Natural killer cell (primary cell): ENCODE measurements at places on chromosomes 3 and 15. TPM values are rescaled to one million over a fixed set of nuclear protein-coding genes. Genes with fewer than 3 reads are reported as not detected.
A peak's percentile ranks its signal among the peaks of the same experiment; 100 is the strongest.

IL5RA gene
- 12.4 TPM for total RNA-seq

DNA sequence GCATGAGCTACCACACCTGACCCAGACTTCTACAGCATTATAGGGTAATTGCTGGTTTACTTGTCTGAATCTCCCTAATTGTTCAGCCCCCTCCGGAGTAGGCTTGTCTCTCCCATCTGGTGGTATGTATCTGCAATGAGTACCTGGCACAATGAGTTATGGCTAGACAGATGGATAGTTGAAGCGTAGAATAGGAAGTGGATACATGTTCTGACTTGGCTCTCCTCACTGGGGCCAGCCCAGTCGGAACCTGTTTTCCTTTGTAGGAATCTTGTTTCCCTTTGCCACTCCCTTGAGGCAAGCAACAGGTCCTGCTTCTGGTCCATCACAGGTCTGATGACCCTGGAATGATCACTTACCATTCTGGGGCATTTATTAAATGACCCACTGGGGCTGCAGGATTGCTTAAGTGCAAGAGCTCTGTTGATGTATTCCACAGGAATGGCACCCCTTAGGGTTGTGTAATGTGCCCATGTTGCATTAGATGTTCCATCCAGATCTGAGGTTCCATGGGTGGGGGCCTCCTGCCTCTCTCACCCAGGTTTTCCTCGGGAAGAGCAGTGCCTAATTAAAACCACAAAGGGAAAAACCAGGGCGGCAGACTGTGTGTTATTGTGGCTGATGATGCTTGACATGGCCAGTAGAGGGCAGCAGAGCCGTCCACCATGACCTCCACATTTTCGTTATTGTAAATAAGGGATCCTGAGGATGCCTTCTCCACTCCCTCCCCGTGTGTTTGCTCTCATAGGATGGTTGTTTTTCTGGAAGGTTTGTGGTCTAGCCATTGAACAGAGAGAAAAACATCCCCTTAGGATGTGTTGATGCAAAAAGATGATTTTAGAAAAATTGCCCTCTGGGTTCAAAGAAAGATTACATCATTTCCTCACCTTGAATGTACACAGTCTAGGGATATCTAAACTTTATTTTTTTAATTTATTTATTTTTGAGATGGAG is 58.0 kb downstream of the CMTM8 start:
- H3K27ac ChIP-seq, result no peak overlapping the region
- DNase-seq, result peak; percentile 35
- H3K4me1 ChIP-seq, result peaks cover 7% of the 10 kb centered on the region
- no peaks in the 10 kb centered on the region for H3K36me3 ChIP-seq
- H3K4me3 ChIP-seq, result no peak overlapping the region

GRCh38 chr3:80564391-80564790 is 796.6 kb upstream of the ROBO1 start:
- no peaks in the 10 kb centered on the region for H3K27me3 ChIP-seq
- no peak overlapping the region for H3K27ac ChIP-seq
- H3K4me3 ChIP-seq, result no peak overlapping the region
- H3K4me1 ChIP-seq, result no peaks in the 10 kb centered on the region

- no peak for DNase-seq
- H3K4me3 ChIP-seq, result no peak overlapping the region
- no peaks in the 10 kb centered on the region for H3K4me1 ChIP-seq
- no peaks in the 10 kb centered on the region for H3K36me3 ChIP-seq
Observed at GRCh38 chr3:195597848-195598247, 14.1 kb upstream of the APOD start.

- H3K27me3 ChIP-seq, result no peaks in the 10 kb centered on the region
- no peaks in the 10 kb centered on the region for H3K36me3 ChIP-seq
- no peak overlapping the region for H3K4me3 ChIP-seq
- DNase-seq, result no peak
Observed at GRCh38 chr3:17552351-17552750, 190.1 kb downstream of the TBC1D5 start.

DNA sequence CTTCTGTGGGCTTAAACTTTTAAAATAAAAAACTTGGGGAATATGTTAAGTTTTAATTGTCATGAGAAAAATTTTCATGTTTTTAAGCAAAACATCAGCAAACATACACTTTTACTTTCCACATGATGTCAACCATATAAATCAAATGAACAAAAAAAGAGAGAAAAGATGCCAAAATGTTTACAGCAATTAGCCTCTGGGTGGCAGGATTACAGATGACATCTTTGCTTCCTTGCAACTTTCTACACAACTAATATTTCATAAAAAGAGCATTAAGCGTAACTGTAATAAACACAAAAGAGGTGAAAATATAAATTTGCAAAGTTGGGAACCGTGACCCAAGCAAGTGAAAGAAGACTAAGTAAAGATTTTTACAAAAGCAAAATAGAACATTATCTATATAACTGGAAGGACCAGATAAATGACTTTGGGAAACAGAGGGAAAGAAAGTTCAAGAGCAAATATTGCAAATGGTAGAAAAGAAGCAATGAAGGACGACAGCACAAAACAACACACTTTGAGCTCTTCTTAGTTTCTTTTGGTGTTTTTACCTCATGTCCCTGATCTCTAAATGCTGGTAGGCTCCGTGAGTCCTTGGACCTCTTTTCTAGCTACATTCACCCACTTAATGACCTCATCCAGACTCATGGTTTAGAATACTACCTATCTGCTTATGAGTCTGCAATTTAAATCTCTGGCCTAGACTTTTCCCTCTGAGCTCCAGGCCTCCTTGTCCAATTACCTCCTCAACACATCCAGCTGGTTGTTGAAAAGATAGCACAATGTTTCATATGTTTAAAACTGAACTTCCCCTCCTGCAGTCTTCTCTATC is 9.4 kb downstream of the TP53BP1 start:
- H3K27me3 ChIP-seq, result no peaks in the 10 kb centered on the region
- no peak overlapping the region for H3K4me3 ChIP-seq
- DNase-seq, result no peak
- H3K36me3 ChIP-seq, result peaks cover 24% of the 10 kb centered on the region
- H3K27ac ChIP-seq, result no peak overlapping the region

- no peaks in the 10 kb centered on the region for H3K36me3 ChIP-seq
- H3K4me3 ChIP-seq, result no peak overlapping the region
- H3K4me1 ChIP-seq, result no peaks in the 10 kb centered on the region
- DNase-seq, result no peak
- H3K27ac ChIP-seq, result no peak overlapping the region
Observed at GRCh38 chr3:196012481-196012880, 69.4 kb downstream of the TFRC start.

DNA sequence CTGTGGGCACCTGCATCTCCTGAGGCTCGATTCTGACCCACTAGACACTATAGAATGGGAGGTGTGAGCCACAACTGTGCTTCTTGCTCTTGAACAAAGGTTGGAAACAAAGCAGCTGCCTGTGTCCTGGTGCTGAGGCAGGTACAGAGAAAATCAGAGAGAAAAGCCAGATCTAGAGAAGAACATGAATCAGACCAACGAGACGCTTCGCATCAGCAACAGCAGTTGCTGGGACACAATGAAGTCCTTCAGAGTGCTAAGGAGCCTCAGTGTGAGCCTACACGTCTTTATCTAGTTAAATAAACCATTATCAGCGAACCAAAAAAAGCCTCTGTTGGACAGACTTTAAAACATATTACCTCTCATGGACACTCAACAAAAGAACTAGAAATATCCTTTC is 86.3 kb upstream of the MEX3B start:
- no peak overlapping the region for H3K27ac ChIP-seq
- H3K36me3 ChIP-seq, result peaks cover 29% of the 10 kb centered on the region
- no peak for DNase-seq
- no peaks in the 10 kb centered on the region for H3K27me3 ChIP-seq
- no peaks in the 10 kb centered on the region for H3K4me1 ChIP-seq

- no peaks in the 10 kb centered on the region for H3K36me3 ChIP-seq
- H3K4me1 ChIP-seq, result no peaks in the 10 kb centered on the region
- no peak overlapping the region for H3K27ac ChIP-seq
- H3K4me3 ChIP-seq, result no peak overlapping the region
- DNase-seq, result no peak
Observed at GRCh38 chr3:182807061-182807460, 13.8 kb downstream of the ATP11B start.

DNA sequence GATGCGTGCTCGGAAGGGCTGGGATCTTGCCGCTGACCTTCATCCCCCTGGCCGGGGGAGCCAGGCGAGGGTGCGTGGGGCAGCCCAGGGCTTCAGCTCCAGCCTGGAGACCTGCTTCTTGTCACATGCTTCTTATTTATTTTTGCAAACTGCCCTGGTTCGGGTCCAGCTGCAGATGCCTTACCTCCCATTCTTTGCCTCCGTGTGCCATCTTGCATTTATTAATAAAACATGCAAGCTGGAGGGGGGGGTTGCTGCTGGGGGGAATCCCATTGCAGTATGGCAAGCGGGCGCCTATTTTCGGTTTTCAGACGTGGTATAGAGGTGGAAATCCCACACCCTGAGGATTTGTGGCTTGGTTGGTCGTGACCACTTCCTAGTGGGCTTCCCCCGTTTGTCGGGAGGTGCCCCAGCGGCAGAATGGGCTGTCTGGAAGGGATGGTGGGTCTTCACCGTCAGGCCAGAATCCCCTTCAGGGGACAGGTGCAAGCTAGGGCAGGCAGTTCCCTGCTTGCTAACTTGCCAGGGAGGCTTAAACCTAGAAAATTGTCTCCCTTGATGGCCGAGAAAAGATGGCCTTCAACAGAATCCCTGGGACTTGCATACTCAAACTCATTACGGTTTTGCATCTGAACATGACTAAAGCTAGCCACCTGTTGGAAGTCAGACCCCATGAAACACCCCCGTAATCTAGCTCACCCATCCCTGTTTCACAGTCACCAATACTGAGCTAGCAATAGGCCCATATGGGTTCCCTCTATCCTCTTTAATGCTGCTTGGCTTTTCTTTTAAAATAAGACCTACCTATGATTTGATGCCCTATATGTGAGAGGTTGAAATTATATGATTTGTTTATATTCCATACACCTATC is 569 bp downstream of the TMEM266 start:
- H3K4me3 ChIP-seq, result peak overlapping the region; percentile 33
- DNase-seq, result peak; percentile 34
- no peaks in the 10 kb centered on the region for H3K36me3 ChIP-seq
- peaks cover 20% of the 10 kb centered on the region for H3K4me1 ChIP-seq
- no peak overlapping the region for H3K27ac ChIP-seq

GRCh38 chr15:58918239-58918638 is 15.2 kb downstream of the SLTM start:
- no peak overlapping the region for H3K27ac ChIP-seq
- DNase-seq, result no peak
- H3K36me3 ChIP-seq, result peaks cover 33% of the 10 kb centered on the region
- H3K4me1 ChIP-seq, result no peaks in the 10 kb centered on the region
- no peak overlapping the region for H3K4me3 ChIP-seq

- H3K36me3 ChIP-seq, result peaks cover 34% of the 10 kb centered on the region
- no peaks in the 10 kb centered on the region for H3K27me3 ChIP-seq
- peak overlapping the region; percentile 72 for H3K4me3 ChIP-seq
- peaks cover 59% of the 10 kb centered on the region for H3K4me1 ChIP-seq
Observed at GRCh38 chr3:48465531-48466378, 19.2 kb downstream of the ATRIP start.

GRCh38 chr15:69194854-69195253 is 34.4 kb downstream of the GLCE start:
- no peak for DNase-seq
- no peaks in the 10 kb centered on the region for H3K4me1 ChIP-seq
- H3K36me3 ChIP-seq, result no peaks in the 10 kb centered on the region
- no peaks in the 10 kb centered on the region for H3K27me3 ChIP-seq
- H3K4me3 ChIP-seq, result no peak overlapping the region

DNA sequence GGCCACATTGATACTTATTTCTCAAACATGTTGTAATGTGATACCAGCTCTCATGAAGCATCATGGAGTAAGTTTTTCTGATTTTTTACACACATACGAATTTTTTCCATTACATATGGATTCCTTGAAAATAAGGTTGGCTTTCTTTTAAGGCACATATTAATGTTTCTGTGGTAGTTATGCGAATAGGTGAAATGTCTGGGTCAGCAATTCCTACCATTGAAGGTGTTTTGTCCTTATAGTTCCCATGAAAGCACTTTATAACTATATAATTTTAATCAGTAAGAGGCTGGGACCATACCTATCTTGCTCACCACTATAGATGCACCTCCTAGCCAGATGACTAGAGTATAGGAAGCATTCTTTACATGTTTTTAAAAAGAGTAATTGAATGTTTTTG is 33.0 kb downstream of the PHLDB2 start:
- H3K4me3 ChIP-seq, result no peak overlapping the region
- H3K27ac ChIP-seq, result no peak overlapping the region
- H3K27me3 ChIP-seq, result no peaks in the 10 kb centered on the region

GRCh38 chr3:189967254-189967865 is 153.3 kb downstream of the P3H2 start:
- DNase-seq, result no peak
- H3K27ac ChIP-seq, result no peak overlapping the region
- H3K4me1 ChIP-seq, result no peaks in the 10 kb centered on the region
- no peak overlapping the region for H3K4me3 ChIP-seq
- no peaks in the 10 kb centered on the region for H3K36me3 ChIP-seq
- H3K27me3 ChIP-seq, result no peaks in the 10 kb centered on the region

DNA sequence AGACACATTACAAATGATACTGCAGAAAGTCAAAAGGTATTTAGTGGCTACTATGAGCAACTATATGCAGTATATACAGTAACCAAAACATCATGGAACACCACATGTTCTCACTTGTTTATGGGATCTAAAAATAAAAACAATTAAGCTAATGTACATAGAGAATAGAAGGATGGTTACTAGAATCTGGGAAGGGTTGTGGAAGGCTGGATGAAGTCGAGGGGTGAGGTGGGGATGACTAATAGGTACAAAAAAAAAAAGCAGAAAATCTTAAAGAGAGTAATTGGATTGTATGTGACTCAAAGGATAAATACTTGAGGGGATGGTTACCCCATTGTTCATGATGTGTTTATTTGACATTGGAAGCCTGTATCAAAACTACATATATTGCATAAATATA is 848.8 kb upstream of the GBE1 start:
- no peaks in the 10 kb centered on the region for H3K36me3 ChIP-seq
- H3K27me3 ChIP-seq, result no peaks in the 10 kb centered on the region
- no peaks in the 10 kb centered on the region for H3K4me1 ChIP-seq

DNA sequence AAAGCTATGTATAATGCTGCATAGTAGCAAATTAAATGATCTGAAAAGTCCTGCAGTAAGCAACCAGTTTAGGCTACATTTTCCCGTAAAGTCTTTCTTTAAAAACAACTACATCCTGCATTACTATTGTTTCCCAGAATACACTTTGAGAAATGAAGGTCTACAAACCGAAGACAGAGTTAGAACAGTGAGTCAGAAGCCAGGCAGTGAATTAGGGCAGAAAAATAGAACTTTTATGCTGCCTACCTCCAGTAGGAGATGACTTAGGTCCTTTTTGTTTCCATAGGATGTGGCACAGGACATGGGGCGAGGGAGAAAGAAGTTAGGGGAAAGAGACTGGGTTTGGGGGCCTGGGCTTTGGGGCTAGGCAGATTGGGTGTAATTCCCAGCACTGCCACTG is 127.3 kb downstream of the PPM1L start:
- H3K4me1 ChIP-seq, result no peaks in the 10 kb centered on the region
- DNase-seq, result no peak
- H3K27me3 ChIP-seq, result no peaks in the 10 kb centered on the region
- H3K4me3 ChIP-seq, result no peak overlapping the region
- no peaks in the 10 kb centered on the region for H3K36me3 ChIP-seq

GRCh38 chr3:193559100-193559499 is 4.4 kb upstream of the ATP13A4 start:
- no peaks in the 10 kb centered on the region for H3K4me1 ChIP-seq
- no peak overlapping the region for H3K27ac ChIP-seq
- H3K36me3 ChIP-seq, result no peaks in the 10 kb centered on the region
- no peak for DNase-seq
